Upper lobe of left lung (tissue), 6 donors: ENCODE measurements at places on chromosomes 16 and 17. TPM values are rescaled to one million over a fixed set of nuclear protein-coding genes. Genes with fewer than 3 reads are reported as not detected.

DNA sequence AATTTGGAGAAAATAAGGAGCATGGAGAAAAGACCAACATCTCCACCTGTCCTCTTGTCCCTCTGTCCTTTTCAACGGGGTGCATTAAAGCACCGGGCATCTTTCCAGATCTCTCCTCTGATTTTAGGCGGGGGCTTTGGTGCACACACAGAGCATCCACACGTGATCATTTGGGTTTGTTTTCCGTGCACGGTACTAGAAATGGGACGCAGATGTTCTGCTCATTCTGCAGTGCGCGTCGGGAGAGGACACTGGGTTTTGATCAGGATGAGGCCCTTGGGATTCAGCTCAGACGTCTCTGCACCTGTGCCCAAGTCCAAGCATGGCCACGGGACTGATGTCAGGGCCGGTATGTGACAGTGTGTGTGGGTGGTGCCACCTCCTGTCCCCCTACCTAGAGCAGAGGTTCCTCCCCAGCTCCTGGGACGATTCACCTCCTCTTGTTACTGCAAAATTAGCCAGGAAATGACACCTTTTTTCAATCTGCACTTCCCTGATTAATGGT lies 31.9 kb downstream of the PDIA2 start:
- DNase-seq, result no peak

DNA sequence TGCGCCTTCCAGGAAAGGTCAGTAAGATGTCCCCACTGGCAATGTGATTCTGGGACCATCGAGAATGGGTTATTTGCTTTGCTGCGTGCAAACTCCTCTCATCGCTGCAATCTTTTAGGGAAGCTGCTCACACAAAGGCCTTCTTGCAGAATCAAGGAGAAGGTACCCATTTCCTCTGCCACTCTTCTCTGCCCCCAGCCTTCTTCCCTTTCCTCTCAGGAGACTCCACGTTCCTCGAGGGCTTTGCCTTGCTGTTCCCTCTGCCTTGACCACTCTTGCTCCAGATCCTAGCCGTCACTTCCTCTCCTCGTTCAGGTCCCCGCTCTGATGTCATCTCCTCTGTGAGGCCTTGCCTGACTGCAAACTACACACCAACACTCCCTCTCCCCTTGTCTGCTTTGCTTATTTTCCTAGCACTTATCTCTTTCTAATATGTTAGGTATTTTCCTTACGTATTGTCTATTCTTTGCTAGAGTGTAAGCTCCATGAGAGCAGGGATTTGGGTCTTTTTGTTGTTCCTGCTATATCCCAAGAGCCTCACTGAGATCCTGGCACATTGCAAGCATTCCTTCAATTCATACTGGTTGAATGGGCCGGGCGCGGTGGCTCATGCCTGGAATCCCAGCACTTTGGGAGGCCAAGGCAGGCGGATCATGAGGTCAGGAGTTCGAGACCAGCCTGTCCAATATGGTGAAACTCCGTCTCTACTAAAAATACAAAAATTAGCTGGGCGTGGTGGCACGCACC lies 5.3 kb upstream of the CRK start:
- no peak for DNase-seq

GRCh38 chr17:75142236-75142971 lies 10.9 kb upstream of the NT5C start:
- no peak for DNase-seq

The KRTAP3-1 gene
- not detected for total RNA-seq

The OR1A1 gene
- total RNA-seq, result not detected

The ALDH3A1 gene
- 24.5 TPM for total RNA-seq
